Prostate gland (tissue), 2 donors: ENCODE measurements at places on chromosomes 6 and 20. TPM values are rescaled to one million over a fixed set of nuclear protein-coding genes. Genes with fewer than 3 reads are reported as not detected.

The OLIG3 gene
- not detected for total RNA-seq

The RGS17 gene
- 3.3 TPM for total RNA-seq

The MMP24 gene
- total RNA-seq, result 0.96 TPM

The PSORS1C2 gene
- not detected for total RNA-seq

The CALHM6 gene
- 6.3 TPM for total RNA-seq

The TBXT gene
- not detected for total RNA-seq

The CAP2 gene
- total RNA-seq, result 8.7 TPM

The CALHM4 gene
- total RNA-seq, result not detected

The LHFPL5 gene
- not detected for total RNA-seq

The DEF6 gene
- 20.2 TPM for total RNA-seq

The PRND gene
- 589 TPM for total RNA-seq

The C6orf58 gene
- not detected for total RNA-seq

The SLC26A8 gene
- total RNA-seq, result not detected

The COX4I2 gene
- 3.6 TPM for total RNA-seq

The TRPC4AP gene
- 65.4 TPM for total RNA-seq

The BPI gene
- 0.41 TPM for total RNA-seq

The TRAPPC3L gene
- total RNA-seq, result not detected

The TCF21 gene
- total RNA-seq, result 4.9 TPM

The MTO1 gene
- total RNA-seq, result 17.2 TPM

The OPRM1 gene
- total RNA-seq, result not detected

The TUBB2B gene
- 3.9 TPM for total RNA-seq

The HLA-DMB gene
- total RNA-seq, result 15.2 TPM

The ADGRG6 gene
- total RNA-seq, result 18.0 TPM

The PACSIN1 gene
- 0.32 TPM for total RNA-seq

The CLPSL2 gene
- total RNA-seq, result not detected

The SFTA2 gene
- not detected for total RNA-seq

The SLC22A23 gene
- total RNA-seq, result 129 TPM

The SLC35D3 gene
- 0.23 TPM for total RNA-seq

The ABT1 gene
- 19.7 TPM for total RNA-seq

The ANGPT4 gene
- 1.2 TPM for total RNA-seq

The MPC1 gene
- total RNA-seq, result 25.3 TPM

The PGC gene
- total RNA-seq, result 18.4 TPM

The MAFB gene
- 34.0 TPM for total RNA-seq

The KCNK15 gene
- total RNA-seq, result 16.1 TPM

The PDE7B gene
- 4.7 TPM for total RNA-seq

The RSPH4A gene
- 0.23 TPM for total RNA-seq

The C6orf163 gene
- total RNA-seq, result 7.4 TPM

The CST5 gene
- total RNA-seq, result not detected

The PRSS16 gene
- total RNA-seq, result 11.9 TPM

The C20orf204 gene
- 3.1 TPM for total RNA-seq

The ACTL10 gene
- 7.9 TPM for total RNA-seq

The ZSCAN9 gene
- total RNA-seq, result 16.7 TPM

The MATN4 gene
- total RNA-seq, result not detected

The MYBL2 gene
- 11.6 TPM for total RNA-seq

The GPR6 gene
- total RNA-seq, result not detected

The SASH1 gene
- 34.3 TPM for total RNA-seq

The ZNF165 gene
- 1.8 TPM for total RNA-seq

The TBP gene
- 36.9 TPM for total RNA-seq

The LY6G6F gene
- total RNA-seq, result 3.7 TPM
